ENCODE measurements at places on chromosomes 12 and 14.
A peak's percentile ranks its signal among the peaks of the same experiment; 100 is the strongest.

DNA sequence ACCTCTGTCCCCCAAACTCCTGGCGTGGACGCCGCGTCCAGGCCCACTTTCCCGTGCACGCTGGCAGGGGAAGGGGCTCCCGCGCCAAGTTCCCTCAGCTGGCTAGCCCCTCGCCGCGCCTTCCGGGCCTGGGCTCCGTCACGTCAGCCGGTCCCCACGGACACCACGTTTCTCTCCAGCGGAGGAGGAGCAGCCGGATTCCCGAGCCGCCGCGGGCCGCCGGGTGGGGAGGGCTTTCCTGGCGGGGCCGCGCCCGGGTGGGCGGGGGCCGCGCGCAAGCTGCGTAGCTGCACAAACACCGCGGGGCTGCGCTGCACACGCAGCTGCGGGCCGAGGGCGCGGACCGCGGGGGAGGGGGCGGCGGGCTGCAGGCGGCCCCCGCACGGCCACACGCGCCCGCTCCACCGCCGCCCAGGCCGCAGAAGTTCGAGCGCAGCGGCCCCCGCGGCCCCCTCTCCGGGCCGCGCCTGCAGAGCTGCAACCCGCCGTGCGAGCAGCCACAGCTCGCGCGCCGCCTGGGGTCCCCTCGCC is 45.1 kb upstream of the PNMA1 start:
- DNase-seq = peak; percentile 45

GRCh38 chr12:51295651-51296050 is 25.4 kb upstream of the SMAGP start:
- DNase-seq = no peak

DNA sequence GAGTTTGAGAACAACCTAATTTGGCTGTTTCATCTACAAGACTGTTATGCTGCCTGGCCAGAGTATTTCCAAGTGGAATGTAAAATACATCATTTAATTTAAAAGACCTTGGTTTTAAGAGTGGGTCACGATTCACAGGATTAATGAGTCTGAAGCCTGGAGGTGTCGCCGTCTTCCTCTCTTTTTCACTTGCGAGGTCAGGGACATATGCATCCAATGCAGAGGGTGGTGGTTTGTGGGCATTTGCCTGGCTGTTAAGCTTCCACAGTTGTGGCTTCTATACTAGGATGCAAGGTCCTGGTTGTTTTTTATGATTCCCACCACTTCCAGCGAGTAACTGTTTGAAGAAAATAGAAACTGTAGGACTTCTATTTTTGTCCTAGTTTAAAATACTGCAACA is 22.8 kb upstream of the RASSF3 start:
- DNase-seq = no peak

- DNase-seq = no peak
Measured at GRCh38 chr14:73627151-73627558, 14.8 kb downstream of the ACOT6 start.

DNA sequence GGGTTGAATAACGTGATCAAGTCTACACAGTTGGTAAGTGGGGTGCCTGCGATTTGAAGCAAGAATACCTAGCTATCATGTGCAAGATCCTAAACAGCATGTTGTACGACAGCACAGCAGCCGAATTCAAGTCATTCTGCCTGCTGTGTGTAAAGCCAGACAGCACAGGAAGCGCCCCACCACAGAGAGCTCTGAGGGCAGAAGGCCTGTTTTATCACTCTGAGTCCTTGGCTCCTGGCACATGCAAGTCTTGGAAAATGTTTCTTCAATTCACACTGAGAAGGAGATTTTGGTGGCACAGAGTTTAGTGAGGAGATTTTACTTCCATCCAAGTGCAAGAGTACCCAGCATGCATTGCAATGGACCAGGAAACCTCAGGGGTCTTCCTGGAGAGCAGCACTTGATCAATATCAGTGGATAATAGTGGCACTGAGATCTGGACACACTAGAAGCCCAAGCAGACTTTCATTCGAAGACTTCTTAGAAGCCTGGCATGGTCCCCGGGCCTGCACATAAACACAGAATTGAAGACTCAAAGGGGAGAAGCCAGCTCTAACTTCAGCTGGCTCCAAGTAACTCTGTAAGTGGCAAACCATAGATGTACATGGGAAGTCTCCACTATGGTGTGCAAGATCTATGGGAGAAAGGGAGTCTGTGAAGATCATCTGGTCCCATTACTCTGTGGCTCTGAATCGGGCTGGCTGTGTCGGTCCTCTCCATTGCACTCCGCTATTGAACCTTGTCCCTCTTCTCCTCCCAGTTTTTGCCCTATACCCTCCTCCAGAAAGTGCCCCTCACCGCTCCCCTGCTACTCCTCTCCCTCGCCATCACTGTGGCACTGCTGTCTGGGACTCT is 1.5 kb upstream of the KRT1 start:
- DNase-seq = peak; percentile 72

DNA sequence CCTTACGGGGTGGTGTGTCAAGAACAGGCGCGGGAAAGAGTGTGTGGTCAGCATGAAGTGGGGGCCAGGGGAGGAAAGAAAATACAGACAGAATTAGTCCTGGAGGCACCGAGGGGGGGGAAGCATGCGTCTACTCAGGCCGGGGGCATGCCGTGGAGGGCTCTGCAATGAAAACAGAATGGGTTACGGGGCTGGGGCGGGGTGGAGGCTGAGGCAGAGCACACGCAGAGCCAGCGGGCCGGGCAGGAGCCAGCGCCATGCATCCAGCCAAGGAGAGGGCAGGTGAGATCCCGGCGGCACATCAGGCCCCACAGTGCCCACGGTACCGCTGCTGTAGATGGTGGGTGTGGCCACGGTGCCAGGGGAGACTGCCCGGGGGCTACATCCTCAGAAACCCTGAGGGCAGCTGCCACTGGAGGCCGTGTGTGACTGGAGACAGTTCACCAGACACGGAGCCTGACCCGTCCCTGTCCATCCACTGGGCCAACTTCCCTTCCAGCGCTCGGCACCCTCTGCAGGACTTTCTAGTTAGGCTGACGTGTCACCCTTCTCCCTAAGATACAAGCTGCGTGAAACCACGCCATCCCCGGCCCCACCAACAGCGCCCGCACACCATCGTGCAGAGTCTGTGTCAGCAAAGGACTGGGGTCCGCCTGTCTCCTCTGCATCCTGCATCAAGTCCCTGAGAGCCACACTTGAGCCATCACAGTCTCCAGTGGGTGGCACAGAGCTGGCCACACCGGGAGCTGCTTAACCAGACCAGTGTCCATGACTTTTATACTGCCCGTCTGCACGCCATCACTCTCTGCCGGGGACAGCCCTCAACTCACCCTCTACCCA is 87.4 kb downstream of the PIWIL1 start:
- DNase-seq = no peak

DNA sequence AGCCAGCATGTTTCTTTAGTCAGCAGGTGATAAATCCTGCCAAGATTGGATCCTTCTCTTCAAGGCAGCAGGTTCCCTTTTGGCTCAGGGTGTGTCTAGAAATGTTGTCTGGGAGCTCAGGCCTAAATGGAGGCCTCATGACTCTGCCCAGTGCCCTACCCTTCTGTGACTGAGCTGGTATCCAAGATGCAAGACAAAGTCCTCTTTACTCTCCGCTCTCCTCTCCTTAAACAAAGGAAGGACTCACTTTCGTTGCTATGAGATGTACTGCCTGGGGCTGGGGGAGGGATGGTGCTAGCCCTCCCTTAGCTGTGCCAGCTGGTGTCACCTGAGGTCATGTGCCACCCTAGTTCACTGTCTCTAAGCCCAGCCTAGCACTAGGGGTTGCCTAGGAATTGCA is 13.8 kb upstream of the TMPRSS12 start:
- DNase-seq = no peak
